Mammary microvascular endothelial cell (primary cell): ENCODE measurements at places on chromosomes 7 and 10. TPM values are rescaled to one million over a fixed set of nuclear protein-coding genes. Genes with fewer than 3 reads are reported as not detected.

Gene SRRM3
- total RNA-seq: 0.10 and 0.93 TPM in 2 replicates

Gene GPNMB
- 1.3 and 1.4 TPM in 2 replicates for total RNA-seq

Gene TMEM273
- total RNA-seq: 3.1 and 5.6 TPM in 2 replicates

Gene PNLIPRP1
- not detected in 2 replicates for total RNA-seq

Gene SMKR1
- total RNA-seq: 0.30 and 1.2 TPM in 2 replicates

Gene GPC2
- total RNA-seq: 0.89 and 1.00 TPM in 2 replicates

Gene NPSR1
- not detected in 2 replicates for total RNA-seq

Gene IKZF1
- not detected in 2 replicates for total RNA-seq

Gene FLNC
- total RNA-seq: 180 and 210 TPM in 2 replicates

Gene NUPR2
- total RNA-seq: not detected in 2 replicates

Gene SPDYE1
- not detected in 2 replicates for total RNA-seq

Gene SAMD9
- total RNA-seq: 19.4 and 20.5 TPM in 2 replicates

Gene MRC1
- 17.5 and 17.9 TPM in 2 replicates for total RNA-seq

Gene MUC3A
- not detected in 2 replicates for total RNA-seq

Gene LRRC18
- total RNA-seq: not detected in 2 replicates

Gene ERV3-1
- 18.7 TPM in 2 replicates for total RNA-seq

Gene HTR5A
- total RNA-seq: not detected in 2 replicates

Gene HSPA12A
- under 0.01 and 0.05 TPM in 2 replicates for total RNA-seq

Gene TBC1D12
- 7.3 and 11.5 TPM in 2 replicates for total RNA-seq

Gene MYO3A
- not detected in 2 replicates for total RNA-seq

Gene C10orf62
- total RNA-seq: not detected in 2 replicates

Gene CUL2
- 32.8 and 34.3 TPM in 2 replicates for total RNA-seq

Gene COBL
- not detected in 2 replicates for total RNA-seq

Gene EFCAB10
- 0.44 TPM in 1 of 2 replicates, not detected in the other for total RNA-seq

Gene EGR2
- not detected in 2 replicates for total RNA-seq

Gene ATOH7
- total RNA-seq: not detected in 2 replicates

Gene BRAF
- total RNA-seq: 6.4 and 8.7 TPM in 2 replicates

Gene FANK1
- 0.54 and 1.9 TPM in 2 replicates for total RNA-seq

Gene EBF3
- 11.9 and 13.4 TPM in 2 replicates for total RNA-seq

Gene ODAD2
- total RNA-seq: 1.7 and 4.5 TPM in 2 replicates

Gene DNAJC2
- total RNA-seq: 9.8 and 16.4 TPM in 2 replicates

Gene UCN3
- total RNA-seq: not detected in 2 replicates

Gene MICU1
- total RNA-seq: 36.5 and 41.4 TPM in 2 replicates

Gene MEIG1
- not detected in 2 replicates for total RNA-seq

Gene GNGT1
- total RNA-seq: not detected in 2 replicates

Gene CYP3A7
- not detected in 2 replicates for total RNA-seq

Gene SHTN1
- total RNA-seq: 2.1 and 2.4 TPM in 2 replicates

Gene RADIL
- total RNA-seq: 0.47 and 0.69 TPM in 2 replicates

Gene OR2A42
- total RNA-seq: under 0.01 TPM in 1 of 2 replicates, not detected in the other

Gene PVRIG
- total RNA-seq: not detected in 2 replicates

Gene ARHGAP22
- total RNA-seq: 35.3 and 37.4 TPM in 2 replicates

Gene ASIC3
- total RNA-seq: not detected in 2 replicates

Gene MYL7
- not detected in 2 replicates for total RNA-seq

Gene HOGA1
- total RNA-seq: 0.07 and 0.10 TPM in 2 replicates

Gene HABP2
- total RNA-seq: not detected in 2 replicates

Gene CLRN3
- total RNA-seq: not detected in 2 replicates

Gene STEAP4
- total RNA-seq: not detected in 2 replicates

Gene OPTN
- total RNA-seq: 94.5 and 95.8 TPM in 2 replicates
